NCI-H187 (cell line): ENCODE measurements at places on chromosomes 16 and 17.

DNA sequence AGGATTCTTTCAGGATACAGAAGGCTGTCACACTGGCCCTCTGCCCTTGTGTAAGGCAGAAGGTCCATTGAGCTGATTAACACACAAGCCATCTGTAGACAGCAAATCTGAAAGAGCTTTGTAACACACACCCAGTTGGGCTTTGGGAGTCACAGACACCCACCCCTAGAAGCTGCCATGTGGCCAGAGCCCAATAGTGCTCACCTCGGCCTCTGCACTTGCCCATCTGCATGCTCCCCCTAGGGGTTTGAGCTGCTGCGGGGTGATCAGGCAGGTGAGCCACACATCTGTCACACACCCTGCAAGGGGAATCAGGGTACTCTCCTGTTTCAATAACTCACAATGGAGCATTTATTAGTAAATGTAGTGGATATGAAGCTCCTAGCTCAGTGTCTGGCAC, 138.3 kb downstream of the CHD9NB start:
- DNase-seq = no peak

- no peak for DNase-seq
Measured at GRCh38 chr17:19299214-19299747, 62.1 kb downstream of the EPN2 start.

DNA sequence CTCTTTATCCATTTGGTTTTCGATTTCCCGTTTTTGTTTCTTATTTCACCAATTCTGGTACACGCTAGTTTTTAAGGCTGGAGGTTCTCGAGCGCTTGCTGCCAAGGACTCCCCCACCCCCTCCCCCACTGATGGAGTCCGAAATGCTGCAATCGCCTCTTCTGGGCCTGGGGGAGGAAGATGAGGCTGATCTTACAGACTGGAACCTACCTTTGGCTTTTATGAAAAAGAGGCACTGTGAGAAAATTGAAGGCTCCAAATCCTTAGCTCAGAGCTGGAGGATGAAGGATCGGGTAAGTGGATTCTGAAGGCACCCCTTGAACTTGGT, 825 bp downstream of the RPTOR start:
- DNase-seq = no peak

- no peak for DNase-seq
Measured at GRCh38 chr17:71870546-71870862, 250.3 kb upstream of the SOX9 start.

GRCh38 chr17:69175625-69176456, 34.1 kb upstream of the ABCA6 start:
- no peak for DNase-seq

- no peak for DNase-seq
Measured at GRCh38 chr16:31507617-31507928, 618 bp downstream of the RUSF1 start.
